ENCODE measurements at places on chromosomes 13 and 19. TPM values are rescaled to one million over a fixed set of nuclear protein-coding genes. Genes with fewer than 3 reads are reported as not detected.

TPGS1 gene
- total RNA-seq: 12.1 TPM

ZNF600 gene
- total RNA-seq: 14.1 TPM

ATP4B gene
- not detected for total RNA-seq

OVOL3 gene
- total RNA-seq: not detected

ABCA7 gene
- 34.3 TPM for total RNA-seq

C13orf42 gene
- not detected for total RNA-seq

LSR gene
- total RNA-seq: 24.2 TPM

RASIP1 gene
- 0.53 TPM for total RNA-seq

PTGER1 gene
- 0.39 TPM for total RNA-seq

SLC5A5 gene
- total RNA-seq: 3.3 TPM

CYP4F3 gene
- 1.7 TPM for total RNA-seq

IFNL1 gene
- 1.7 TPM for total RNA-seq

CCDC70 gene
- 0.22 TPM for total RNA-seq

NCAN gene
- not detected for total RNA-seq

EPS8L1 gene
- 3.8 TPM for total RNA-seq

MBNL2 gene
- total RNA-seq: 26.9 TPM

PRSS57 gene
- 0.22 TPM for total RNA-seq

MISP gene
- not detected for total RNA-seq

TMEM161A gene
- total RNA-seq: 17.6 TPM

CCDC124 gene
- total RNA-seq: 50.1 TPM

HS6ST3 gene
- total RNA-seq: not detected

COX6B1 gene
- 288 TPM for total RNA-seq

MUC16 gene
- total RNA-seq: 0.05 TPM

RDH8 gene
- not detected for total RNA-seq

GJB2 gene
- total RNA-seq: 1.8 TPM

DNAAF3 gene
- total RNA-seq: 0.46 TPM
